ENCODE measurements at places on chromosomes 2 and 18.

DNA sequence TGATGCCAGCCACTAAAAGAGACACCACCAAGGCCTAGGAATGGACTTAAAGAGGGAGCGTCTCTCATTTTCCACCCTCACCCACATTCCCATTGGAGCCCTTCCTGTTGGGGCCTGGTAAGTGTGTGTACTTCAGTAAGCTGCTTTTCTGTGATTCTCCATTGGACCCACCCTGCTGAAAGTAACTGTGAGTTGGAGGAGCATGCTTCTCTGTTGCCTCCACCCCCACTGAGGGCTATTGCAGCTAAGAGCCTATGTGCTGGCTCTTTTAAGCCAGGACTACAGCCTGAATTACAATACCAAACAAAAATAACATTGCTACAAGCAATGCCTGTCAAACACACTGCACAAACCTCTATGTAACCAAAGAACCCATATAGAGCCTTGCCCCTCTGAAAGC is 81.1 kb downstream of the TRABD2A start:
- no peak for DNase-seq

- no peak for DNase-seq
Observed at GRCh38 chr18:64692826-64693225, 543.9 kb upstream of the LINC00305 start.

DNA sequence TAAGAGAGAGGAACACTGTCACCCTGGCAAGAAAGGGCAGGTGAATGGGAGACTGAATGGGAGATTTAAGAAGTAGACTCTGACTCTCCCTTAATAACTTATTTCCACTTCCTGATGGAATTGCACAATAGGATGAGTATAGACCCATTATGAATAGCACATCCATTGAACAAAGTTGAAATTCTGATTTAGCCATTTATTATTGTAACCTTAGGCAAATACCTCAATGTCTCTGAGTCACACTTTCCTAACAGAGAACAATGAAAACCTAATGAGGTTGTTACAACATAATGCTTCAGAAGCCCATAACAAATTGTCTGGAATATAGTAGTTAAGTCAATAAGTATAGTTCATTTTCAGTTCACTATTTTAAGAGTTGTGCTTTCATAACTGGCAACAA is 78.9 kb downstream of the NRXN1 start:
- DNase-seq = no peak

GRCh38 chr2:102020596-102021170 is 28.9 kb downstream of the IL1R2 start:
- peak; percentile 47 for DNase-seq

Data from CMK (cell line).